ENCODE measurements at places on chromosomes 1 and 21.

- no peak overlapping the region for H3K4me3 ChIP-seq
- no peaks in the 10 kb centered on the region for H3K4me1 ChIP-seq
- no peak overlapping the region for H3K27ac ChIP-seq
- no peak for DNase-seq
- peaks cover 5% of the 10 kb centered on the region for H3K36me3 ChIP-seq
Measured at GRCh38 chr1:180206581-180206980, 23.5 kb upstream of the LHX4 start.

DNA sequence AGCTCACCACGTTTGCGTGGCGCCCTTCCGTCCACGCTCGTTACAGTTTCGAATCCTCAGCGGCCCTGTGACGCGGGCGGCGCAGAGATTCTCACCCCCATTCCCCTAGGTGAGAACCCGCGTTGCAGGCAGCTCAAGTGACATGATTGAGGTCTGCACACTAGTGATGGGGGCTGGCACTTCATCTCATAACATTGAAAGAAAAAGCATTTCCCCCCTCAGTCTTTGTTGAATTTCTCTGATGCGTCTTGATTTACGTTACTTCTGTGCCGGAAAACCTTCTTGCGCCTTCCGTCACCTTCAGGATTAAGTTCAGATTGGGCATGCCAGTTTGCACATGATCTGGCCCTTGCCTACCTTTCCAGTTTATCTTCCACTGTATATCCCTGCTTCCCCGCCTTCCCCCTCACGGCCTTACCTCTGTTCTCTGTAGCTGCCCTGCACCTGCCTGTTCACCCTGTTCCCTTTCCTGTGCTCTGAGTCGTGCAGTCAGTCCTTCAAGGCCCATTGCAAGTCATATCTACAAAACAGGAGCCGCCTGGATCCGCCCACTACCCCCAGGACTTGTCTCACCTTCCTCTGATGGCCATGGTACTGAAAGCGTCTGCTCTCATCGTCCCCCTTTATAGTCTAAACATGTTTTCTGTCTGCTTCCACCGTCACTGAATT, 1.1 kb downstream of the CTPS1 start:
- peaks cover 21% of the 10 kb centered on the region for H3K4me1 ChIP-seq
- peak overlapping the region; percentile 70 for H3K27ac ChIP-seq
- no peaks in the 10 kb centered on the region for H3K27me3 ChIP-seq
- peak overlapping the region; percentile 67 for H3K4me3 ChIP-seq

DNA sequence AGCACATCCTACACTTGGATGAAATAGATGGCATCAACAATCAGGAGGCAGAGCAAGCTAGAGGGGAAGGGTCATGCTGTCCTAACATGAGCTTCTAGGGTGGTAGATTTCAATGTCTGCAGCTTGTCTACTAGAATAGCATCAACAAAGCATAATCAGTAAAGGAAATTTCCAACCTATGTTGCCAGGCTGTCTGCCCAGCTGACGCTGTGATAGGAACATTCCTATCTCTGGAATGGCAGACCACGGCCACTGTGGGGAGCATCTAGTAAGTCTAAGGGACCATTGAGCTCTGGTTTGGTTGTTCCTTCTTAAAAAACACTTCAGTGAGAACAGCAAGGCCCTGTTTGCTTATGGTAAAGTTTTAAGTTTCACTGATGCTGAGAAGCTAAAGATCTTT, 206.8 kb downstream of the PAPPA2 start:
- no peaks in the 10 kb centered on the region for H3K27me3 ChIP-seq
- no peaks in the 10 kb centered on the region for H3K36me3 ChIP-seq
- no peaks in the 10 kb centered on the region for H3K4me1 ChIP-seq

DNA sequence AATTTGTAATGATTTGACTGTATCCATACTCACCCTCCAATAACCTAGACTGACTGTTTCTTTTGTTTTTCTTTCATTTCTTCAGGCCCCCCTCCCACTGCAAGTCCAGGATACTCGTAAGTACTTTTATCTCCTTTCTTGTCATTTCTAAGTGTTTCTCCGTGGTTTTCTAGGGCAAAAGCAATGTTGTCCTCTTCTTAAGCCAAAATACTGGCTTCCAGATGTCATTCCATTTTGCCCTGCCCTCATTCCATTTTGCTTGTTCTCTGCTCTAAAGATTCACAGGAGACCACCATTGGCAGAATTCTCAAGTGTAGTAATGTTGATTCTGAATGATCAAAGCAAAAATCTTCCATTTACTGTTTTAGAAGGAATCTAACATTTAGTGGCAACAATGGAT, 152.8 kb upstream of the UBE2U start:
- H3K27me3 ChIP-seq = no peaks in the 10 kb centered on the region
- no peak overlapping the region for H3K4me3 ChIP-seq
- peaks cover 2% of the 10 kb centered on the region for H3K36me3 ChIP-seq
- no peak for DNase-seq

DNA sequence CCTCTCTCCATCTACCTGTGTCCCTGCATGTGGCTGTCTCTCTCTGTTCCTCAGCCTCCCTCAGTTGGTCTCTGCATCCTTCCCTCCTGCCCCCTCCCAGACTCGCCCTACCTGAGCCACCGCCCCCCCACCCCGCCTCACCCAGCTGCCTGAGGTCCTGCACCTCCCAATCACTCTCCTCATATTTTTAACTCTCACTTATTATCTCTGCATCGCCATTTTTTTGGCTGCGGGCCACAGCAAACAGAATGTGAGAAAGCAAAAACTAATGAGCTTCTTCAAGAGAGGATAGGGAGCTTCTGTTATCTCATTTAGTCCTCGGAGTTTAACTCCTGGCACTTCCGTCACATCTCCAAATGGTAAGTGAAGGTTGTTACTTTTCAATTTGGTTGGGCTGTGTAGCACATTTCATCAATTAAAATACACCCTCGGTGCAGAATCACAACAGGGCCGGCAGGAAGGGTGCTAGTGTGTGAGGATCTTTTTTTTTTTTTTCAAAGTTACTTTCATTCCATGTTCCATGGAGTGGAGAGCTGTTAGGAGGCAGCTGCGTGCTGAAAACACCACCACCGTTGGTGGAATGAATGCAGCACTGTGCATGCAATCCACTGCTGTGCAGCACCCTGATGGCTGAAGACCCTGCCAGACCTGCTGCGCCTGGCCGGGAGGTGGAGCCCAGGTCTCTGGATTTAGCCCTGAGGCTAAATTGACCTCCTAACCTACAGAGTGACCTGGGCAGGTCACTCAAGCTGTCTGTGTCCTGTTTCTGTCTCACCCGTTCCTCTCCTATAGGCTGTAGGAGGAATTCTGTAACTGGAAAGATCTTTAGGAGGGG, 157.2 kb upstream of the NFIA start:
- H3K36me3 ChIP-seq = no peaks in the 10 kb centered on the region
- H3K4me3 ChIP-seq = no peak overlapping the region
- no peaks in the 10 kb centered on the region for H3K27me3 ChIP-seq
- H3K27ac ChIP-seq = no peak overlapping the region
- H3K4me1 ChIP-seq = no peaks in the 10 kb centered on the region

- H3K27me3 ChIP-seq = no peaks in the 10 kb centered on the region
- H3K4me3 ChIP-seq = no peak overlapping the region
- no peak overlapping the region for H3K27ac ChIP-seq
- peak; percentile 21 for DNase-seq
- peaks cover 5% of the 10 kb centered on the region for H3K4me1 ChIP-seq
Measured at GRCh38 chr1:100523038-100523652, 14.8 kb upstream of the GPR88 start.

DNA sequence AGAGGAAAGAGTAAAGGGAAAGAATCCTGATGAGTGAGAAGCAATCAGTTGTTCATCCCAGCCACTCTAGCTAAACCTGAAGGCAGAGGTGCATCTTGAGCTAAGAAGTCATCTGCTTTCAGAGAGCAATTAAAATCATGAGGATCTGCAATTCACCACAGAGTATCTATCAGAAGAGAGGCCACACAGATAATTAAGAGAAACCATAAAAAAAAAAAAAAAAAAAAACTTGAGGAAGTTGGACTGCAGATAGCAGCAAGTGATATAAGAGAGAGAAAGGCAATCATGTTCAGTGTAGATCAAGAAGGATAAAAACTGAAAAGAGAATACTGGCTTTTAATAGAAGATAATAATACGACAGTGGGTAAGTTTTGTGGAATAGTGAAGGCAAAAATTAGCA, 17.7 kb downstream of the FOXJ3 start:
- DNase-seq = no peak
- H3K4me3 ChIP-seq = no peak overlapping the region
- H3K27ac ChIP-seq = no peak overlapping the region
- H3K4me1 ChIP-seq = peaks cover 6% of the 10 kb centered on the region

GRCh38 chr1:29856340-29857114, 620.2 kb downstream of the PTPRU start:
- no peaks in the 10 kb centered on the region for H3K4me1 ChIP-seq
- H3K27me3 ChIP-seq = peaks cover 3% of the 10 kb centered on the region
- no peak overlapping the region for H3K4me3 ChIP-seq
- H3K36me3 ChIP-seq = no peaks in the 10 kb centered on the region
- DNase-seq = no peak

DNA sequence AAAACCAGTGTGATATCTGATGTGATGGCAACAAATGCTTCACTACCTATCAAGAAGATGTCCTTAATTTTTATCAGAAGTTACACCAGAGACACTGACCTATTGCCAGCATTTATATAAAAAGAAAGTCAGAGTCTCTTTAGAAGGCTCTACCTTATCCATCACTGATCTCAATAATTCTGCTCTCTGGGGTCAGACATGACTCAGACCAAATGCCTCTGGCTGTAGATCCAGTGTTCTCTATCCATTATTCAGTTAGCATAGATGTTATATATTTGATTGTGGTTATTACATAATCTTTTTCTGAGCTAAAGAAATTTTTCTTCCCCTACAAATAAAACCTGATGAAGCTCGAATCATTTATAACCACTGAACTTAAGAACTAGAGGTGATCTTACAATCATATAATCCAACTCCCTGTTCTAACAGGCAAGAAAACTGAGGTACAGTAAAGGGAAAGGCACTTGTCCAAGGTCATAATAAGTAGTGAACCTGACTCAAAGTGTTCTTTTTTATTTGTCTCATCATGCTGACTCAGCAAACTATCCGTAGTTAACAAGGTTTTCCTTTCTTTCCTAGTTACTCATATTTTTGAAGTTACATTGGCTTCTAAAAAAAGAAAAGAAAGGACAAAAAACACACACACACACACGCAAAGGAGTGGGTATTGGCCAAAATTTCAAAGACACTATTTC, 43.6 kb upstream of the ESRRG start:
- H3K4me3 ChIP-seq = no peak overlapping the region
- H3K27me3 ChIP-seq = no peaks in the 10 kb centered on the region

GRCh38 chr1:71196685-71197084, 115.8 kb upstream of the ZRANB2 start:
- no peaks in the 10 kb centered on the region for H3K4me1 ChIP-seq
- DNase-seq = peak; percentile 25
- H3K27ac ChIP-seq = no peak overlapping the region

DNA sequence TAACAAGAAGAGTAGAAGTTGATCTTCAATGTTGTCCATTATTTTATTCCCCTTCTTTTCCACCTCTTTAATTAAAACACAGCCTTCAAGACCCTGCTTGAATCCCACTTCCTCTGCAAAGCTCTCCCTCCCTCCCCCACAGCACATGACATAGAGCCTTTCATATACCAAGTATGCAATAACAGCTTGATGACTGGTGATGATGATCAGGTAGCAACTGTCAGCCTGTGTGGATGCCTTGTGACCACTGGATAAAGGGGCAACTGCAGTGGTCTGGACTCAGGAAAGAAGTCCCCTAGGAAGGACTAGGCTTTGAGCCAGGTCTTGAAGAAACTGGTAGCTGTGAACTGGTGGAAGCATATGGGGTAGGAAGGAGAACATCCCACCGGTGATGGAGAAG, 53.8 kb upstream of the PRDX6 start:
- no peak for DNase-seq
- H3K27me3 ChIP-seq = no peaks in the 10 kb centered on the region
- no peak overlapping the region for H3K27ac ChIP-seq
- H3K4me1 ChIP-seq = peaks cover 3% of the 10 kb centered on the region
- H3K4me3 ChIP-seq = no peak overlapping the region

DNA sequence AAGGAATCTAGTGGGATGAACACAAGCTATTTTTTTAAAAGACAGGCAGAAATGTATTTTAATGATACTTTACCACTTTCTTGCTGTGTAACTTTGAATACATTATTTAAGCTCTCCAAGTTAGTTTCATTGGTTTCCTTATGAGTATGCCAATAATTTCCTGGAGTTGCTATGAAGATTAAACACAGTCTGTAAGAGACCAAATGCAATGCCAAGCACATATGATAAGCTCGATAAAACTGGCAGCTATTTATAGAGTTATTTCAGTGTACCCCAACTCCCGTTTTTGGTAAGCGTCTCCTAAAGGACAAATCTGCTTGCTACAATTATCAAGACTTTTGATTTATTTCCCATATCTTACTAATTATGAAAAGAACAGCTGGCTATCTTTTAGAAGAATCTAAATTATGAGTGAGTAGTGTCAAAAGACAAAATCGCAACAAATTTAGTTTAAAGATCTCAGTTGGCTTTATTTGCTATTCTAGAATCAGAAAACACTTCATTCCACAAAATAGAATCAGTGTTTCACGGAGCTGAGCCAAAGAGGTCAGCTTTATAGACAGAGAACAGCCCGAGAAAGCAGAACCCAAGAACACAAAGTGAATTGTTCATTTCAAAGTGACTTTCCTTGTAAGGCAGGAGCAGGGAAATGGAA, 7.2 kb upstream of the MAP10 start:
- no peaks in the 10 kb centered on the region for H3K27me3 ChIP-seq
- H3K27ac ChIP-seq = no peak overlapping the region
- no peaks in the 10 kb centered on the region for H3K36me3 ChIP-seq
- H3K4me1 ChIP-seq = peaks cover 4% of the 10 kb centered on the region
- no peak overlapping the region for H3K4me3 ChIP-seq

DNA sequence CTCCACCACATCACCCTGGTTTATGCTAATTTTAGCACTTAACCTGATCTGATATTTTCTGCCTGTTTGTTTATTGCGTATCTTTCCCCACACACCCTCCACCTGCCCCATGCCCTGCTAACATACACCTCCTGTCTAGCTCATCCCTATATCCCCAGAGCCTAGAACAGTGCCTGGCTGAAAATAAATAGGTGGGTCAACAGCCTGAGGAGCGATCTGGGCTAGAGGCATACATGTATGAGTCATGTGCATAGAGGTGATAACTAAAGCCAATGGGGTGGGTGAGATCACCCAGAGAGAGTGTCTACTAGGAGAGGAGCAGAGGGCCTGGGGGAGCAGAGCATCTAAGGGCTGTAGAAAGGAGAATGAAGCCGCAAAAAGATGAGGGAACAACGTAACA, 2.7 kb downstream of the HTR1D start:
- no peak overlapping the region for H3K4me3 ChIP-seq
- DNase-seq = peak; percentile 24
- no peaks in the 10 kb centered on the region for H3K36me3 ChIP-seq

DNA sequence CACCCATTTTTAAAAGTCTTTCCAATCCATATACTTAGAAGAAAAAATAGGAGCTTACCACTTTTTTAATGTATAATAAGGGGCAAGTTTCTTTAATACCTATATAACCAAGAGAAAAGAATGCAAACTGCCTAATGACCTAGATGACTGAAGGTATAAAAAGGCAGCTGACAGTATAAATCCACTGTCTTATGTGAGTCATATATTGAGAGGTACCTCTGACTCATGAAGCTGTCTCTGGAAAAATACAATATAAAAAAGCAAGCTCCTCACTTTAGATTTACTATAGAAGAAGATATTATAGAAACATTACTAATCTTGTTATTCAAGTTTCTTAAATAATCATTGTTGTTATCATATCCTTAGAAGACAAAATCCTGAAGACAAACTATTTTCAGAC, 144.2 kb downstream of the VAV3 start:
- H3K27me3 ChIP-seq = no peaks in the 10 kb centered on the region
- H3K36me3 ChIP-seq = no peaks in the 10 kb centered on the region
- H3K27ac ChIP-seq = no peak overlapping the region
- H3K4me1 ChIP-seq = no peaks in the 10 kb centered on the region
